ENCODE measurements at places on chromosomes 2 and 18. TPM values are rescaled to one million over a fixed set of nuclear protein-coding genes. Genes with fewer than 3 reads are reported as not detected.

- DNase-seq = no peak
Observed at GRCh38 chr18:39653221-39653620, 2087.6 kb upstream of the CELF4 start.

GRCh38 chr2:98940102-98940501 is 4.1 kb upstream of the CRACDL start:
- DNase-seq = no peak

DNA sequence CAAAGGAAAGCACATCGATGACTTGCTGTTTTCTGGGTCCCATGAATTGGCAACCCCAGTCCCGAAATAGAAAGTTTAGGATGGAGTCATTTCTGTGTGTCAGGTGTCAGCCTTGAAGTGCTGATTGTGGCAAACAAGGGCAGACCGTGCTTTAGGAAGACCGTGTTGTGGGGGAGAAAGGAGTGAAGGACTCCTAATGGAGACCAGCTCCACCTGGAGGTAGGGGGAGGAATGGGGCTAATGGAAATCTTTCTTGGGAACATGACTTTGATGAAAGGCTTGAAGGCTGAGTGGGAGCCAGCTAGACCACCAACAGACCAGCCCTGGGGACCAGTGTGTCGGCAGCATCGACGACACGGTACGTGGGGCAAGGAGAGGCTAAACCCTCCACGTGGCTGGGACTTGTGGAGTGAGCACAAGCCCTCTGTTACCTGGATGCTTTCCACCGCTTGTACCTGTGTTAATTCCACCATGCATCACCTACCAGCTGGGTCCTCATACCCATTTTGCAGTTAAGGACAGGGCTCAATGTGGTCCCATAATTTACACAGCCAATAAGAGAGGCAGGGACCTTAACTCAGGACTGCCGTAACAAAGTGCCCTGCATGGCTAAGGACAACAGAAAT is 104.2 kb downstream of the SH3BP4 start:
- DNase-seq = no peak

GRCh38 chr2:97910403-97911205 is 85.1 kb downstream of the TMEM131 start:
- no peak for DNase-seq

- no peak for DNase-seq
Observed at GRCh38 chr2:37085731-37086147, 1.4 kb downstream of the GPATCH11 start.

DPY30 gene
- 34.7 TPM for total RNA-seq
